ENCODE measurements at places on chromosomes 2 and 18.

- DNase-seq, result peak; percentile 14
Observed at GRCh38 chr18:62523631-62524439, 1.0 kb downstream of the ZCCHC2 start.

GRCh38 chr2:74438248-74438647 is 3.5 kb downstream of the RTKN start:
- no peak for DNase-seq

- no peak for DNase-seq
Observed at GRCh38 chr2:168350380-168350779, 103.0 kb upstream of the STK39 start.

GRCh38 chr2:188404341-188405004 is 112.8 kb downstream of the GULP1 start:
- no peak for DNase-seq

GRCh38 chr18:30415903-30416302 is 626.6 kb downstream of the DSC3 start:
- no peak for DNase-seq

GRCh38 chr2:3405876-3406275 is 26.4 kb downstream of the TRAPPC12 start:
- DNase-seq, result no peak

DNA sequence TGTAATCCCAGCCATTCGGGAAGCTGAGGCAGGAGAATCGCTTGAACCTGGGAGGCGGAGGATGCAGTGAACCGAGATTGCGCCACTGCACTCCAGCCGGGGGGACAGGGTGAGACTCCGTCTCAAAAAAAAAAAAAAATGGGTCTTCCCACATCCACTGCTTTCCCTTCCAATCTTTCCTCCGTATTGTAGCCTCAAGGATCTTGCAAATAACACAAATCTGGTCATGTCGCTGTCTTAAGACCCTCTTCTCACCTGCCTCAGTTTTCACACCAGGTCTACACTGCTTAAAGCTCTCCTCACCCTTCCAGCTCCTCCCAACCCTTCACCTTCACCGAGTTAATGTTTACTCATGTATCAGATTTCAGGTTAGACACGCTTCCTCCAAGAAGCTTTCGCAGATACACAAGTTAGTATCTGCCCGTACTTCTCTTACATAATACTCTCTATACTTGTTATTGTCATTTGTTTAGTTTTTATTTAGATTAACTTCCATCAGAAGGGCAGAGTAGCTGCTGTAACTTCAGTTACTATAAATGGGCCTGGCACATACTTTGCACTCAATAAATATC is 1.5 kb downstream of the IER3IP1 start:
- DNase-seq, result no peak

GRCh38 chr2:68714866-68715265 is 19.7 kb upstream of the ARHGAP25 start:
- no peak for DNase-seq

DNA sequence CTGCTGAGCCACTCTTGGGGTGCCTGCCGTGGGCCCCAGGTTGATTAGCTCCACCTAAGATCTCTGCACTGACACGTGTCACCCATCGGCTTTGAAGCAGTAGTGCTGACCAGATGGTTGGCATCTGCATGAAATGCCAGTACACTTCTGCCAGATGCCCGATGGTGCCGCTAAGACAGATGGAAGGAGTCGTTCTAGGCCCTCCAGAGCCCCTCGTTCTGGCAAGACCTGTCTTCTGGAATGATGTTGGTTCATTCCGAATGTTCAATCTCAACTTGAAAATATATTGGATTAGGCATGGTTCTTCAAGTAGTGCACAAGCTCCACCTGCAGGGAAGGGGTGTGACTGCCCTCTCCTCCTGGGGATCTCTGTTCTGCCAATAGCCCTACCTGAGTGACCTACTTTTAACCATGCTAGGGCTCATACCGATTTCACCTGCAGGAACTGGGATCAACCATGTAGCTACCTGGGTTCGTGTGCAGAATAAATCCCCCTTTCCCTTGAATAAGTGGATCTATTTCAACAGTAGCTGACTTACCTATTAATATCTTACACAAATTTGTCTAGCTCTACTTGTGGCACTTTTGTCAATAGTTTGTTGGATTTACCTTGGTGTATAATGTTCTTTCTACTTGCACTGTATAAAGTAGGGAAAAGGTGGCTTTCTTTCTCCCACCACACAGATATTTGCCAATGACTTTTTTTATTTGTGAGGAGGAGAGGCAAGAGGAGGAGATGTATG is 342.6 kb downstream of the CTNNA2 start:
- DNase-seq, result no peak

- DNase-seq, result no peak
Observed at GRCh38 chr2:63850204-63850571, 8.5 kb downstream of the UGP2 start.

GRCh38 chr2:235669983-235670962 is 176.4 kb downstream of the AGAP1 start:
- DNase-seq, result no peak

DNA sequence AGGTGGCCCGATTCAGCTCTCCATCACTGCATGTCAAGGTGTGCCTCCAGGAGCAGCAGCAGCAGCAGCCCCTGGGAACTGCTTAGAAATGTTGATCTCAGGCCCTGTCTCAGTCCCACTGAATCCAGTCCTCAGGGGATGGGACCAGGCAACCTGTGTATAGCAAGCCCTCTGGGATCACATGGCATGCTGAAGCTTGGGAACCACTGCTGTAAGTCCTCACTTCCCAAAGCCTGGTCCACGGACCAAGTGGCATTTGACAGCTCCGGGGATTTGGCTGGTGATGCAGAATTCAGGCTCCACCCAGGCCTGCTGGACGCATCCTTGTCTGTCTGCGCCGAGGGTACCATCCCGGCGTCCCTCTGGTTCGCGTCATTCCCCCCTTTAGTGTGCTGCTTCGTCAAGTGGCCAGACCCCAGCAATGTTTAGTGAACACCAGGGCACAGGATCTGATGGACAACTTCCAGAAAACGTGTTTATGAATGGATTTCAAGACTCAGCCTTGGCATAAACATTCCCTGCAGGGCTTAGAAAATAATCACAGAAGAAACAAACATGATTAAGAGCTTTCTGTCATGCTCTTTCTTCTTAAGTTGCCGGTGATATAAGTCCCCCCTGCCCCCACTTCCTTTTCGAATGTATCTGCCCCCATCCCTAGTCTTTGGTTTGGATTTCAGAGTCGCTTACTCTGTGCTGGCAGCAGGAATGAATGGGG is 234.0 kb downstream of the GBX2 start:
- no peak for DNase-seq

GRCh38 chr18:341102-341501 is 73.3 kb upstream of the THOC1 start:
- DNase-seq, result no peak

- DNase-seq, result no peak
Observed at GRCh38 chr2:187580462-187581124, 26.4 kb upstream of the TFPI start.

All from stimulated activated CD8-positive, alpha-beta memory T cell treated with anti-CD3 and anti-CD28 coated beads, Interleukin-15, amount 100 ng/mL, for 24 hours (primary cell).